Naive thymus-derived CD8-positive, alpha-beta T cell (primary cell): ENCODE measurements at places on chromosomes 3 and 15. TPM values are rescaled to one million over a fixed set of nuclear protein-coding genes. Genes with fewer than 3 reads are reported as not detected.

- no peak overlapping the region for H3K27ac ChIP-seq
- H3K4me1 ChIP-seq = peaks cover 35% of the 10 kb centered on the region
- H3K4me3 ChIP-seq = no peak overlapping the region
- H3K27me3 ChIP-seq = no peaks in the 10 kb centered on the region
Observed at GRCh38 chr3:184339001-184339400, 1.6 kb downstream of the FAM131A start.

GRCh38 chr15:91304786-91305185 lies 204.7 kb downstream of the SV2B start:
- no peaks in the 10 kb centered on the region for H3K36me3 ChIP-seq
- no peak overlapping the region for H3K4me3 ChIP-seq
- DNase-seq = no peak
- H3K27ac ChIP-seq = no peak overlapping the region
- H3K4me1 ChIP-seq = peaks cover 54% of the 10 kb centered on the region

GRCh38 chr3:39189959-39190269 lies 2.5 kb downstream of the XIRP1 start:
- no peaks in the 10 kb centered on the region for H3K27me3 ChIP-seq
- peak; percentile 64 for DNase-seq
- H3K4me3 ChIP-seq = no peak overlapping the region
- no peaks in the 10 kb centered on the region for H3K36me3 ChIP-seq
- H3K27ac ChIP-seq = no peak overlapping the region

GRCh38 chr3:152384412-152384811 lies 115.7 kb downstream of the MBNL1 start:
- peaks cover 75% of the 10 kb centered on the region for H3K4me1 ChIP-seq
- H3K27ac ChIP-seq = peak overlapping the region; percentile 69
- H3K36me3 ChIP-seq = no peaks in the 10 kb centered on the region
- no peak for DNase-seq
- no peaks in the 10 kb centered on the region for H3K27me3 ChIP-seq

GRCh38 chr15:64597477-64597822 lies 137.1 kb downstream of the ZNF609 start:
- H3K4me3 ChIP-seq = peak overlapping the region; percentile 87
- no peaks in the 10 kb centered on the region for H3K36me3 ChIP-seq
- H3K27me3 ChIP-seq = no peaks in the 10 kb centered on the region

- H3K27me3 ChIP-seq = no peaks in the 10 kb centered on the region
- DNase-seq = no peak
- peaks cover 3% of the 10 kb centered on the region for H3K36me3 ChIP-seq
- H3K27ac ChIP-seq = peak overlapping the region; percentile 98
- peaks cover 54% of the 10 kb centered on the region for H3K4me1 ChIP-seq
- H3K4me3 ChIP-seq = peak overlapping the region; percentile 98
Observed at GRCh38 chr15:62059108-62059815, 985 bp downstream of the VPS13C start.

DNA sequence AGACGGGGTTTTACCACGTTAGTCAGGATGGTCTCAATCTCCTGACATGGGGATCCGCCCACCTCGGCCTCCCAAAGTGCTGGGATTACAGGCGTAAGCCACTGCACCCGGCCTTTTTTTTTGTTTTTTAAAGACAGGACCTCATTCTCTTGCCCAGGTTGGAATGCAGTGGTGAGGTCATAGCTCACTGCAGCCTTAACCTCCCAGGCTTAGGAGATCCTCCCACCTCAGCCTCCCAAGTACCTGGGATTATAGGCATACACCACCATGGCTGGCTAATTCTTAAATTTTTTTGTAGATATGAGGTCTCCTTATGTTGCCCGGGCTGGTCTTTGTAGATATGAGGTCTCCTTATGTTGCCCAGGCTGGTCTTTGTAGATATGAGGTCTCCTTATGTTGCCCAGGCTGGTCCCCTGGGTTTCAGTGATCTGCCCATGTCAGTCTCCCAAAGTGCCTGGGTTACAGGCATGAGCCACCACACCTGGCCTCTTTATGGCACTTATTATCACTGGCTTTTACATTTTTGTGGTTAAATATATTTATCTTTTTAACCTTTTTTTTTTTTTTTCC lies 82.3 kb upstream of the RNU6-1 start:
- DNase-seq = no peak
- no peaks in the 10 kb centered on the region for H3K4me1 ChIP-seq
- no peak overlapping the region for H3K4me3 ChIP-seq
- no peak overlapping the region for H3K27ac ChIP-seq

GRCh38 chr3:54955941-54956340 lies 28.1 kb upstream of the LRTM1 start:
- H3K27me3 ChIP-seq = no peaks in the 10 kb centered on the region
- H3K4me1 ChIP-seq = no peaks in the 10 kb centered on the region
- H3K27ac ChIP-seq = no peak overlapping the region
- H3K4me3 ChIP-seq = no peak overlapping the region

DNA sequence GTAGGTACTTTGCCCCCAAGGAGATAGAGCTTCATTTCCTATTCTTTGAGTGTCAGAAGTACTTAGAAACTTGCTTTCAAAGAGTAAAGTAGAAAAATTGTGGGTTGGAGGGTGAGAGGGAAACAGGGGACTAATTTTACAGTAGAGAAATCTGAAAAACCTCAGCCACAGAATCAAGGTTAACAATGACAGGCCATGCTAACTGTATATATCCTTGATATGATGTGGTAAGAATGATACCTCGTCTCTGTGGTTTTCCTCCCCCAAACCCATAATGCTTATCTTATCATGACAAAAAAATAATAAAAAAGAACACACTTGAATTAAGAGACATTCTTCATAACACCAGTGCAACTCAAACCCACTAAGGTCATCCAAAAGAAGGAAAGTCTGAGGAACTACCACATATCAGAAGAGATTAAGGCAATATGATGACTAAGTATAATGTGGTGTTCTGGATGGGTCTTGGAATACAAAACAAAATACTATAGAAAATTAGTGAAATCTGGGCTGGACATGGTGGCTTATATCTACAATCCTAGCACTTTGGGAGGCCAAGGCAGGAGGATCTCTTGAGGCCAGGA lies 360.4 kb downstream of the ULK4 start:
- no peak for DNase-seq
- H3K36me3 ChIP-seq = no peaks in the 10 kb centered on the region
- H3K4me3 ChIP-seq = no peak overlapping the region
- no peaks in the 10 kb centered on the region for H3K4me1 ChIP-seq

DNA sequence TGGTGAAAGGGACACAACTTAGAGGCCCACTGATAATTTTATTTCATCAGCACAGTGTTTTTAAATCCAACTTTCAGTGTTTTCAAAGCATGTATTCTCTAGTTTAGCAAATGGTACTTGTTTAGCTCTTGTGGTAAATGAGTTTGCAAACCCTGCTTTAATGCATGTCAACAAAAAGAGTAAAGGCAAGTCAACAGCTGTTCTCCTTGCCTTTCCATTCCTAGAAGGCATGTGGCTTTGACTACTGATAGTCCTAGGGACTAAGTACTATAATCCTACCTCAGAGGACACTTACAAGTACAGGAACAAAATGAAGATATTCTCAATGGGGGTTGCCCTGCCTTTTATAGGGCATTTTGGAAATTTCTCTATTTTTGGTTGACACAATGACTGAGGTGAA lies 13.1 kb downstream of the NPTN start:
- H3K4me1 ChIP-seq = peaks cover 71% of the 10 kb centered on the region
- DNase-seq = no peak
- no peaks in the 10 kb centered on the region for H3K27me3 ChIP-seq
- no peak overlapping the region for H3K4me3 ChIP-seq

DNA sequence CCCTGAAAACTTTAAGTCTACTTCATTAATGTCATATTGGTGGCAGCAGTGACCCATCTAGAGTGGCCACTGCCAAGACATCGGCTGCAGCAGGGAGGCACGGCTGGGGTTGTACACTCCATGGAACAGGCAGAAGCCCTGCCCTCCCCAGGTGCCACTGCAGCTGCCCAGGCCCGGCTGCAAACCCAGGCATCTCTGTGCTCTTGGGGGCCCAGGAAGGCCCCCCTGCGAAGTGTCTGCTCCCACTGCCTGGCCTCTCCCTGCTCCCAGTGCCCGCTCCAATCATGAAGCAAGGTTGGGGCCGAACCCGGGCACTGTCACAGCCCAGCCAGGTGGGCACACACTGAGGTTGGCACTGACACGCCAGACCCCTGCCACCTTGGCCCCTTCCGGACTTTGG lies 12.1 kb upstream of the RPL14 start:
- no peaks in the 10 kb centered on the region for H3K4me1 ChIP-seq
- H3K36me3 ChIP-seq = peaks cover 18% of the 10 kb centered on the region

GRCh38 chr3:57694146-57694545 lies 1.3 kb upstream of the DENND6A start:
- H3K27me3 ChIP-seq = no peaks in the 10 kb centered on the region
- H3K4me3 ChIP-seq = peak overlapping the region; percentile 68
- peak overlapping the region; percentile 79 for H3K27ac ChIP-seq
- DNase-seq = no peak
- H3K4me1 ChIP-seq = peaks cover 10% of the 10 kb centered on the region

GRCh38 chr15:48481802-48482201 lies 150.6 kb downstream of the DUT start:
- no peaks in the 10 kb centered on the region for H3K27me3 ChIP-seq
- H3K4me3 ChIP-seq = no peak overlapping the region
- DNase-seq = no peak
- no peaks in the 10 kb centered on the region for H3K4me1 ChIP-seq
- H3K36me3 ChIP-seq = no peaks in the 10 kb centered on the region

- H3K4me3 ChIP-seq = no peak overlapping the region
- DNase-seq = no peak
- no peaks in the 10 kb centered on the region for H3K36me3 ChIP-seq
- H3K27ac ChIP-seq = no peak overlapping the region
- H3K4me1 ChIP-seq = peaks cover 3% of the 10 kb centered on the region
Observed at GRCh38 chr15:67458331-67459029, 62.5 kb upstream of the C15orf61 start.

DNA sequence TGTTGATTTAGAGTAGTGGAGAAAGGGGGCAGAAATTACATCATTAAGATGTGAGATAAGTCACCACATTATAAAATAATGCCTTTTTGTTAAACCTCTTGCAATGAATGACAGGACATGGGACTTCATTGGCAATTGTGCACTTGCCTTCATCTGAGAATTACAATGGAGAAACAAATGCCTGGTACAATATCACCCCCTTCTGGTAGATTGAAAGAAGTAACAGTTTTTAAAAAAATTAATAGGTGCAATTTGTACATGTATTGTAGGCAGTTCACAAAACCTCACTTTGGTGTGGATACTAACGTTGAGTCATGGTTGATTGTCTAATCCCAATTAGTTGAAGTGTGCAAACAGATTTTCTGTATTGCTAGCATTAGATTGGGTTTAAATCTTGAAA lies 4.6 kb upstream of the P2RY14 start:
- H3K36me3 ChIP-seq = no peaks in the 10 kb centered on the region
- DNase-seq = peak; percentile 75
- no peak overlapping the region for H3K4me3 ChIP-seq
- H3K4me1 ChIP-seq = peaks cover 31% of the 10 kb centered on the region
- H3K27ac ChIP-seq = no peak overlapping the region

- no peak overlapping the region for H3K27ac ChIP-seq
- H3K4me3 ChIP-seq = no peak overlapping the region
- DNase-seq = no peak
- no peaks in the 10 kb centered on the region for H3K36me3 ChIP-seq
Observed at GRCh38 chr3:49661281-49661680, 12.9 kb upstream of the APEH start.

DNA sequence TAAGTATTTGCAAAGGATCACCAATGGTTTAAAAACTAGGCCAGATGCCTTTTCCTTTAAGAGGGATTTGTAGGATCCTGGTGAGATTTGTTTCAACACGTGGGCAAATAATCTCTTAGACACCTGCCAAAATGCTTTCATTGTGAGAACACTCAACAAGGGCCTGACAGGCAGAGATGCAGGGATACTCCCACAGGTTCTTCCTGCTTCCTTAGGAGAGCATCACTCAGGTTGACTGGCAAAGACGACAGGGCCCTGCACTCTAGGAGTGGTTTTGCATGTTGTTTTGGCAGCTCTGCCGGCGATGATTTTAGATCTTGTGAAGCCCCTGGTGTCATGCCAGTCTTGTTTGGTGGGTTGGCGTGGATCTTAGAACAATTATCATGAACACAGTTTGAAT lies 184.5 kb downstream of the NR1D2 start:
- no peak for DNase-seq
- H3K27ac ChIP-seq = no peak overlapping the region
- H3K27me3 ChIP-seq = no peaks in the 10 kb centered on the region
- no peaks in the 10 kb centered on the region for H3K36me3 ChIP-seq

GRCh38 chr3:161093895-161094294 lies 11.3 kb downstream of the B3GALNT1 start:
- H3K4me3 ChIP-seq = no peak overlapping the region
- H3K4me1 ChIP-seq = no peaks in the 10 kb centered on the region
- no peak for DNase-seq
- H3K27ac ChIP-seq = no peak overlapping the region
- peaks cover 4% of the 10 kb centered on the region for H3K36me3 ChIP-seq
- no peaks in the 10 kb centered on the region for H3K27me3 ChIP-seq

GRCh38 chr15:101266787-101267186 lies 10.5 kb downstream of the SELENOS start:
- H3K27ac ChIP-seq = no peak overlapping the region
- H3K4me3 ChIP-seq = no peak overlapping the region
- DNase-seq = no peak

DNA sequence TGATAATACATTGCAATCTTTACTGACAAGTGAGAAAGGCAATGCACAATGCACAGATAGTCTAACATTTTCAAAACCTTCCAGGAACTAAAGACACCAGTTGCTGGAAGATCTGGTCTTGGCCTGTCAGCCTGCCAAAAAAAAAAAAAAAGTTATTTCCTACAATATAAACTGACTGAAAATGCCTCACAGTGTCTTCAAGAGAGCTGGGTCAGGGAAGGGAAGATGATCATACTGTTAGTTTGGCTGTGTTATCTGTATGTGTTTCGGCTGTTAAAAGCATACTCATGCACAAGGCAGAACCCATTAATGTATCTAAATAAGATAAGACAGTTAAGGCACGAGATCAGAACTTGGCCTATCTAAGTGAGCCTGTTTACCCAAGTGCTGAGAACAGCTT lies 673.4 kb downstream of the MECOM start:
- H3K36me3 ChIP-seq = no peaks in the 10 kb centered on the region
- no peaks in the 10 kb centered on the region for H3K27me3 ChIP-seq
- no peak overlapping the region for H3K4me3 ChIP-seq
- no peaks in the 10 kb centered on the region for H3K4me1 ChIP-seq

- H3K4me3 ChIP-seq = no peak overlapping the region
Observed at GRCh38 chr3:126211569-126211968, 31.2 kb upstream of the ALDH1L1 start.

Gene CELSR3
- 7.1 TPM for total RNA-seq

Gene PLAAT1
- not detected for total RNA-seq

Gene MAGEL2
- total RNA-seq = not detected

Gene CCDC50
- total RNA-seq = 3.2 TPM

Gene IL5RA
- not detected for total RNA-seq

Gene SCAMP5
- 0.36 TPM for total RNA-seq

Gene CYP1A2
- not detected for total RNA-seq

Gene PRR20G
- not detected for total RNA-seq

Gene STAB1
- 6.1 TPM for total RNA-seq

Gene CXCR6
- 0.25 TPM for total RNA-seq
